ENCODE measurements at places on chromosomes 1 and 21.

- DNase-seq = no peak
Measured at GRCh38 chr1:216836316-216836715, 113.1 kb upstream of the ESRRG start.

- DNase-seq = no peak
Measured at GRCh38 chr1:41617336-41617735, 132.9 kb upstream of the EDN2 start.

GRCh38 chr1:24955161-24955560 lies 25.1 kb upstream of the RUNX3 start:
- DNase-seq = peak; percentile 65

DNA sequence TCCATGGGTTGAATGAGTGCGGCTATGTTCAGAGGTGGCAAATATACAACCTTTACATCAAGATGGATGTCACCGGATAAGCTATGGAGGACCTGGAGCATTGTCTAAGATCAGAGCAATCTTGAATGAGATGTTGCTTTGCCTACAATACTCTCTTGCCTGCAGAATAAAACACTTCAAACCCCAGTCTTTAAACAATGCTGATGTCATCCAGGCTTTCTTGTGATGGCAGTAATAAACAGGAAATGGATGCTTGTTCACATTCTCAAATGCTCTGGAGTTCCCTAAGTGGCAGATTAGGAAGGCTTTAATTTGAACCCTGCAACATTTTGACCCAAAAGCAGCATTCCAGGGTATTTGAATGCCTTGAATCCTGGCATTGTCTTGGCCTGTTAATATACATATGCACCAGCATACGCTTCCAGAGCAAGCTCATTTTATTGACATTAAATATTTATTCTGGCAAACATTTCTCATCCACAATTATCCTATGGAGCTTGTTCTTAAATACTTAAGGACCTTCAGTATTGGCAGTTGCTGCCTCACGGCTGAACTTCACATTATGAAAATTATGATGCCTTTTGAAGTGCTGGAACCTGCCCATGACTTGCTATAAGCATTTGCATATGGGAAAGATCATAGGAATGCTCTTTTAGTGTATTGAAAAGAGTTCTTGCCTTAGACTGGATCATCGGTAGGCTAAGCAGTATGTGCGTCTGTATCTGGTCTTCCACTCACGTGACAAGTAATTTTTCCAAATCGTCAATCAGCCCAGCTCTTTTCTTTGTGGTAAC lies 422.7 kb downstream of the SIPA1L2 start:
- no peak for DNase-seq

DNA sequence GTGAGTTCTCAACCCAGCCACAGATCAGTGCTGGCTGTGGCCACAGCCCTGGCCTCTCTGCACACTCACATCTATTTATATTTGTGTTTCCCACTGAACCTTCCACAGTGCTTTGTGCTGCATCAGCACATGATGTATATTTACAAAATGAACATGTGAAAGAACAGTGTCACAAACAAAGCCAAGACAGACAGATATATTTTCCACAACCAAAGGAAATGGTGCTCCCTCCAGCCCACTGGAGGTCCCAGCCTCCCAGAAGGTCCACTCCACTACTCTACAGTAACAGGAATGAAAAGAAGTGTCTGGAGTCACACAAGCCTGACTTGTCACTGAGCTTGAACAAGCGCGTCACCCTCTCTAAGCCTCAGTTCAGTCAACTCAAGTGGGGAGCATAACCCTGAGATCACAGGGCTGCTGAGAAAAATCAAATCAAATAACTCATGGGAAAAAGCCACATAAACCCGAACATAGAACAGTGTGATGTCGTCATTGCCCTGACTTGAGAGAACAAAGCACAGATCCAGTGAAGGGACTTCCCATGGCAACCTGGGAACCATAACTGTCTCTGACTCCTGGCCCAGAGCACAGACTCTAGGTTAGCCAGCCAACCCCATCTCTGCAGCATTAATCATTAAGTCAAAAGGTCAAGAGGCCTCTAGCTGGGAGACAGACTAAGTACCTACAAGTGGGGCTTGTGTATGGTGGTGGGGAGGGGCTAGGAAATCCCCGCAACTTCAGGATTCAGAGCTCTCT lies 121.2 kb downstream of the TRABD2B start:
- no peak for DNase-seq

DNA sequence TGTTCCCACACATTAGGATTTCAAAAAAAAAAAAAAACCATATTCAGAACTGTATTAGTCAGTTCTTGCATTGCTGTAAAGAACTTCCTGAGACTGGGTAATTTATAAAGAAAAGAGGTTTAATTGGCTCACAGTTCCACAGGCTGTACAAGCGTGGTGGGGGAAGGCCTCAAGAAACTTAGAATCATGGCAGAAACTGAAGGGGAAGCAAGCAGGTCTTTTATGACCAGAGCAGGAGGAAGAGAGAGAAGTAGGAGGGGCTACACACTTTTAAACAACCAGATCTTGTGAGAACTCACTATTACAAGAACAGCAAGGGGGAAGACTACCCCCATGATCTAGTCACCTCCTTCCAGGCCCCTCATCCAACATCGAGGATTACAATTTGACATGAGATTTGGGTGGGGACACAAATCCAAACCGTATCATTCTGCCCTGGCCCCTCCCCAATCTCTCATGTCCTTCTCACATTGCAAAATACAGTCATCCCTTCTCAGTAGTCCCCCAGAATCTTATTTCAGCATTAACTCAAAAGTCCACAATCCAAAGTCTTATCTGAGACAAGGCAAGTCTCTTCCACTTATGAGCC lies 51.8 kb downstream of the POU2F1 start:
- no peak for DNase-seq

- DNase-seq = no peak
Measured at GRCh38 chr1:8398677-8399076, 80.8 kb downstream of the SLC45A1 start.
